ENCODE measurements at places on chromosomes 5 and 9. TPM values are rescaled to one million over a fixed set of nuclear protein-coding genes. Genes with fewer than 3 reads are reported as not detected.

- DNase-seq, result no peak
Observed at GRCh38 chr5:141915881-141916336, 7.8 kb upstream of the DELE1 start.

GRCh38 chr9:92294297-92294676, 790 bp upstream of the IARS1 start:
- peak; percentile 14 for DNase-seq

- DNase-seq, result no peak
Observed at GRCh38 chr5:122680623-122681350, 94.1 kb upstream of the SNX2 start.

DNA sequence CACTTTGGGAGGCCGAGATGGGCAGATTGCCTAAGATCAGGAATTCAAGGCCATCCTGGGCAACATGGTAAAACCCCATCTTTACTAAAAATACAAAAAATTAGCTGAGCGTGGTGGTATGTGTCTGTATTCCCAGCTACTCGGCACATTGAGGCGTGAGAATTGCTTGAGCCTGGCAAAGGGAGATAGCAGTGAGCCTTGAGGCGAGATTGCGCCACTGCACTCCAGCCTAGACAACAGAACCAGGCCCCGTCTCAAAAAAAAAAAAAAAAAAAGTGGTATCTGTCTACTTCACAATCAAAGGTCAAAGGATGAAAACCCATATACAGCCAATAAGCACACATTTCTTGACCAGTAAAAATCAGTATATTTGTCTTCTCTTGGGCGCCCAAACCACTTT, 728.5 kb upstream of the ADAMTS16 start:
- DNase-seq, result no peak

- no peak for DNase-seq
Observed at GRCh38 chr5:119055294-119055693, 15.6 kb upstream of the DMXL1 start.

GRCh38 chr5:67066815-67067214, 129.8 kb downstream of the CD180 start:
- DNase-seq, result peak; percentile 9

GRCh38 chr5:104016646-104017045, 454.1 kb upstream of the NUDT12 start:
- no peak for DNase-seq

DNA sequence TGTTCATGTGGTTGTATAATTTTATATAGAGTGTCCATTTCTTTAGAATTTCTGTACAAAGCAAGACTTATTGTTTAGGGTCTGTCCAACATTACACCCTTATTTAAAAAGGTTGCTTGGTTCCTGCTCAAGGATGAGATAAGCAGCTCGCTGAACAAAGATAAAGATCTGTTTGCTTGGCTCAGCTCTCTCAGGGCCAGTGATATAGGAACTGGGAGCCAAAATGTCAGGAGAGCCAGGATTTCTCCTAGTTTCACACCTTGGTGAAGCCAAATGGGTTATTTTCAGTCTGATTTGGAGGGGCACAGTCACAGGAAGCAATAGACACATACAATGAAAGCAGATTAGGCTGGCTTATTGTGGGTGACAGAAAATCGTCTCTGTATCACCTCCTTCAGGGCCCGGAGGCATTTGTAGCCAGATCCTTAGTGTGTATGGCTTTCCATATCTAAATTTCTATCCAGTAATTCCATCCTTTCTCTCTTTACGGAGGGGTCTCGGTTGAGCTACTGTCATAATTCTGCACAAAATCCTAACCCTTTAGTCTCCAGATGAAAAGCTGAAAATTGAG, 396.4 kb downstream of the TMEM232 start:
- DNase-seq, result no peak

DNA sequence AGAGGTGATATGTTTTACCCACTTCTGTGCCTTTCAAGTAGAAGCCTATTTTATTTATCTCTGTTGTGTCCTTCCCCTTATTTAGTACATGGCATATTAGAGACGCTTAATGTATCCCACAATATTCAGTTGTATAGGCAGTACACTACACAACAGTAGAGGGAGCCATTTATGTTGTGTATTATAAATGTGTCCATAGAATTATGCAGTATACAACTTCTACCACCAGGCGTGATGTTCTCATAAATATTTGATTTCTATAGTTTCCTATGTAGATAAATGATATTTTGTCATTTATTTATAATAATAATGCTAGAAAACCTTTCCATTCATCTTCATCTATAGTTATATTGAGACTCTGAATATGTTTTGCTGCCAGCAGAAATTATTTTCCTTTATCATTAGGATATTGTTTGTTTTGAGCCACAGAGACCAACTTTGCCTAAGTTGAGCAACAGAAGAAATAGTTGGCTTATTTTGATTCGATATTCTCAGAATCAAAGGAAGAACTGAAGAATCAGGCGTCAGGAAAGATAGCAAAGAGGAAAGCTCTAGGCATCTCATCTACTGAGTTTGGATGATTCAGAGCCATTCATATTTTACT, 81.7 kb downstream of the ADAMTS19 start:
- peak; percentile 19 for DNase-seq

DNA sequence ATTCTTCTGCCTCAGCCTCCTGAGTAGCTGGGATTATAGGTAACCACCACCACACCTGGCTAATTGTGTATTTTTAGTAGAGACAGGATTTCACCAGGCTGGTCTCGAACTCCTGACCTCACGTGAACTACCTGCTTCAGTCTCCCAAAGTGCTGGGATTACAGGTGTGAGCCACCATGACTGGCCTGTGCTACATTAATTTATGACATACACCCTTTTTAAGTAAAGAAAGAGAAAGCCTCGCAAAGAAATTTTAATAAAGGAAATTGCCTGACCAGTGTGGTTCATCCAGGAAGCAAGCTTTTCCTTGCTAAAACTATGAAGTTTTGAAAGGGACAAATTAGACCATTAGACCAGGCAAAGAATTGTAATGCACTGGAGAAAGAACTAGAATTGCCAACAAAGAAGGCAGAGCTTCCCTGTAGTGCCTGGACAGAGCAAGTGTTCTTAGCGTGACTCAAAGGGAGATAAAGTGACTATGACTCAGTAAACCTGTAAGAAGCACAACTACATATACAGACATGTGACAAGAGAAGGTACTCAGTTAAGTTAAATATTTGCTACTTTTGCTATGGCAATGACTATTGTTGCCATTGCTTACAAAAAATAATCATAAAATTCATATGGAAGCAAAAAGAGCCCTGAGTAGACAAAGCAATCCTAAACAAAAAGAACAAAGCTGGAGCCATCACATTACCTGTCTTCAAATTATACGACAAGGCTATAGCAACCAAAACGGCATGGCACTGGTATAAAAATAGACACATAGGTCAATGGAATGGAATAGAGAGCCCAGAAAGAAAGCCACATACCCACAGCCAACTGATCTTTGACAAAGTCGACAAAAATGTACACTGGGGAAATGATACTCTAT, 54.6 kb downstream of the FYB1 start:
- DNase-seq, result peak; percentile 40

GRCh38 chr9:136590821-136591752, 45.2 kb upstream of the NOTCH1 start:
- DNase-seq, result no peak

- DNase-seq, result peak; percentile 16
Observed at GRCh38 chr9:117783828-117784227, 79.6 kb downstream of the TLR4 start.

- peak; percentile 53 for DNase-seq
Observed at GRCh38 chr5:124410539-124411488, 335.6 kb downstream of the ZNF608 start.

DNA sequence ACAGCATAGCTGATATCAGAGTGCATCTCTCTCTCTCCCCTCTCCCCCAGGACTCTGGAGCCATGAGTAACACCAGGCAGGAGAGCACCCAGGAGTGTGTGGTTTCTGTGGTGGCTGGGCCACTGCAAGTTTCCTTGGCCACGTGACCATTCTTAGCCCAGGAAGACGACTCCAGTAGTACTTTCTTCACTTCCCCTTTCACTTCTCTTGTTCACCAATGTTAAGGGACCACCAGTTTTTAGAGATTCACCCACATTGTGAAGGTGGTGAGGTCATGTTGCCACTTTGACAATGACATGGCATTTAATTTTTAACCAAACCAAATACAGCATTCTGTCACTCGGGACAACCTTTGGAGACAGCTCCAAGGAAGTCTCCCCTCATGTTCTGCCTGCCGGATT, 17.9 kb upstream of the DAPK1 start:
- peak; percentile 48 for DNase-seq

DNA sequence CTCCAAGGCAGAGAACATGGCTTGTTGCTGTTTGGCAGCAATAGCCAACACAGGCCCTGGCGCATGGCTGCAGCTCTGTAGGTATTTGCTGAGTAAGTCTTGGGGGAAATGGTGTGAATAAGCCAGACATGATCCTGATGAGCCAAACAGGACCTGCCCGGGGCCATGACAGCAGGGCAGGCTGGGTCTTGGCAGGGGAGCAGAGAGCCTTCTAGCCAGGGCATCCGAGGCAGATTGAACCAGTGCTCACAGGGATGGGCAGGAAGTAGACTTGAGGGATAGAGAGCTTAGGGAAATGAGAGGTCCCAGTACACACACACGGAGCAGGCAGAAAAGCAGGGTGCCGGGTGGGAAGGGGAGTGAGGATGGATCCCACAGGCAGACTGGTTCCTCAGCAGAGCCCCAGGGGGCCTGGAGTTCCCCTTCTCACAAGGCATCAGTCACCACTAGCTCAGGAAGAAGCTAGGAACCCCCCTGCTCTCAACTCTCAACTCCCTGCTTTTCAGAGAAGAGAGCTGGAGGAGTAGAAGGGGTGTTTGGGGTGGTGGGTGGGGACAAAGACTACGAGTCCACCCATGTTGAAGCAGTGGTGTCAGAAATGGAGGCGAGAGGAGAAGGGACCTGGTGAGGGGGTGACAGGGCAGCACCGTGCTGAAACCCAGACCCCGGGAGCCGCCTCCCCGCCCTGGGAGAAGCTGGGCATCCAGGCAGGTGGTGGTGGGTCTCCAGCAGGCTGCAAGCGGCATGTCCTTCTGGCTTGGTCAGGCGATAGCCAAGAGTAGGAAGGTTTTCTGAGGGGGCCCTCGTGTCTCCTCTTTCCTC, 111.1 kb downstream of the RGS3 start:
- DNase-seq, result peak; percentile 69

DNA sequence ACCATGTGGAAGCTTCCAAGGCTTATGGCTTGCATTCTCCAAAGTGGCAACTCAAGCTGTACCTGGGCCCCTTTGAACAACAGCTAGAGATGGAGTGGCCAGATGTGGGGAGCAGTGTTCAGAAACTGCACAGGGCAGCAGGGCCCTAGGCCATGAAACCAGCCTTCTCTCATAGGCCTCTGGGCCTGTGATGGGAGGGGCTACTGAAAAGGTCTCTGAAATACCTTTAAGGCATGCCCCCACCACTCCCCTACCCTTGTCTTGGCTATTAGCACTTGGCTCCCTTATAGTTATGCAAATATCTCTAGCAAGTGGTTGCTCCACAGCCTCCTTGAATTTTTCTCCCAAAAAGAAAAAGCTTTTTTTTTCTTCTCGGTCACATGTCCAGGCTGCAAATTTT, 1014.6 kb downstream of the DTWD2 start:
- DNase-seq, result no peak

Gene KIF2A
- 94.4 TPM for total RNA-seq

Gene SPATA31C1
- not detected for total RNA-seq

Gene ZFAND5
- total RNA-seq, result 256 TPM

Gene PAPPA
- total RNA-seq, result 2.5 TPM

Gene GFI1B
- total RNA-seq, result not detected

Gene HMCN2
- total RNA-seq, result under 0.01 TPM

Gene MUSK
- total RNA-seq, result not detected

Gene CENPP
- total RNA-seq, result 1.2 TPM

Gene PCDHA1
- 0.35 TPM for total RNA-seq

Gene SLC6A7
- not detected for total RNA-seq

Gene NR4A3
- 0.15 TPM for total RNA-seq

Gene NDFIP1
- 126 TPM for total RNA-seq

Gene C7
- not detected for total RNA-seq

Gene S100Z
- not detected for total RNA-seq

Gene IL3
- total RNA-seq, result not detected

Gene IL33
- 0.35 TPM for total RNA-seq

Gene WASHC1
- 4.7 TPM for total RNA-seq

Gene HMMR
- total RNA-seq, result 1.4 TPM

Gene LCN2
- 38.2 TPM for total RNA-seq

All from renal cortical epithelial cell (primary cell).